Cortex of kidney (tissue), 1 donor: ENCODE measurements at places on chromosomes 5 and 9.

- DNase-seq = no peak
Measured at GRCh38 chr5:52682492-52682891, 105.2 kb upstream of the ITGA1 start.

DNA sequence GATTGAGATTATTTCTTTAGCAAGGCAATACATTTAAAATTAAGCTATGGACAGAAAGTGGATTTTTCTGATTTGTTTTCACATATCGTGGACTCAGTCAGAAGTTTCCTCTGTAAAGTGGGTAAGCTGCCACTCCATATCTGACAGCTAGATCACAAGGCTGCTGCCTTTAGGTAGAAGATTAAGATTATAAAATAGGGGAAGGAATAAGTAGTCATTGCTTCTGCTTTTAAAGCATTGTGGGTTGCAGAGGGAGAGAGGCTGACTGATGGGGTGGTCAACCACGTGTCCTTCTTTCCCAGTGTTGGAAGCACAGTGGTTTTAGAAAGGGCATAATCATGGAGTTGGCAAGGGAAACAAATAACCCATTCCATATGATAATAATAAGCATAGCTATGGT is 74.3 kb upstream of the MOCS2 start:
- no peak for DNase-seq

- DNase-seq = no peak
Measured at GRCh38 chr5:67248703-67249589, 52.3 kb upstream of the CD180 start.

DNA sequence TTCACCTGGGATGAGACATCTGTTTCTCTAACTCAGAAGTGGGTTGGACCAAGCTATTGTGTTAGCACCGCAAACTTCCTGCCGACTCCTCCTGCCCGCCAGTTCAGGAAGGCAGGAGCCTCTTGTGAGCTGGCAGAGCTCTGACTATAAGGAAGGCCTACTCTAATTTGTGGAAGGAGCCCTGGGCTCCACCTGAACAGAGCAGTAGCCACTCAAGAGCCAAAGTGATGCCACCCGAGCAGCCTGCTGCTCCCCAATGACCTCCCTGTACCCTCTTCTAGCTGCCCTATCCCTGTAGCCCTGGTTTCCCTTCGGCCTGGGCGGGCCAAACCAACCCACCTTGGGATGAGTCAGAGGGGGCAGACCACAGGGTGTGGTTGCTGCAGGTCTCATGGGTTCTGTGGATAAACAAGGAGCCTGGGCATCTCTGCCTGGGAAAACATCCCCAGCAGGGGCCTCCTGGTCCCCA is 81.6 kb downstream of the PSD2 start:
- DNase-seq = no peak

GRCh38 chr5:6728795-6729183 is 15.6 kb downstream of the TENT4A start:
- DNase-seq = no peak

DNA sequence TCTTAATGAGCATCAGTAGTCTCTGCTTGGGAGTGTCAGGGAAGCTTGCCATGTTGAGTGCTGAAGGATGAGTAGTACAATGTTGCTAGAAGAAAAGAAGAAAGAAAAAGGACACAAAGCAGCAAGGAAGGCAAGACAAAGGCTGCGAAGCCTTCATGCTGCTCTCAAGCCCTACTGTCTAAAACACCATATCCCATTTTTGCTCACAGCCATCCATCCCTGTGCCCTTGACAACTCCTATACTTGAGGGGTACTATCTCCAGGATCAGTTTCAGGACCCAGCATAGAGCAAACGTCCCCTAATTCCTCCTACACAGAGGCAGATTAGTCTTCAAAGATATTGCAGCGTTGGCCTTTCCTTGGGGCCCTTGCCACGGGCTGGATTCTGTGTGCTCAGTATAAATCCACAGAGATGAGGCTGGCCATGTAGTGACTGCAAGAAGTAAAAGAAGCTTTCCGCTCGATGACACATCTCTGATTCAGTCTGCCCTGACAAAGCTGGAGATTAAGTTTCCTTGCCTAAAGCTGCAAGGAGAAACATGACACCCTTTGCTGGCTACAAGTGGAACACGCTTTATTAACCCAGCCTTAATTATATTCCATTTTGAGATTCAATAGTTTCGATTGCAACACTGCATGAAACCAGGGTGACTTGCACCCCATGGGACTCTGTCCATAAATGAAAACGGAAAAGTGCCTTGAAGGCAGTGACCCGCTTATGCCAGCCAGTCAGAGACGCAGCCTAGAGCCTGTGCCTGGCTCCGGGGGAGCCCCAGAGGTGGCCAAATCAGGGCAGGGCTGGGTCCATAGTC is 304.6 kb downstream of the ACTL7B start:
- no peak for DNase-seq
